ENCODE measurements at places on chromosomes 16 and 17.

DNA sequence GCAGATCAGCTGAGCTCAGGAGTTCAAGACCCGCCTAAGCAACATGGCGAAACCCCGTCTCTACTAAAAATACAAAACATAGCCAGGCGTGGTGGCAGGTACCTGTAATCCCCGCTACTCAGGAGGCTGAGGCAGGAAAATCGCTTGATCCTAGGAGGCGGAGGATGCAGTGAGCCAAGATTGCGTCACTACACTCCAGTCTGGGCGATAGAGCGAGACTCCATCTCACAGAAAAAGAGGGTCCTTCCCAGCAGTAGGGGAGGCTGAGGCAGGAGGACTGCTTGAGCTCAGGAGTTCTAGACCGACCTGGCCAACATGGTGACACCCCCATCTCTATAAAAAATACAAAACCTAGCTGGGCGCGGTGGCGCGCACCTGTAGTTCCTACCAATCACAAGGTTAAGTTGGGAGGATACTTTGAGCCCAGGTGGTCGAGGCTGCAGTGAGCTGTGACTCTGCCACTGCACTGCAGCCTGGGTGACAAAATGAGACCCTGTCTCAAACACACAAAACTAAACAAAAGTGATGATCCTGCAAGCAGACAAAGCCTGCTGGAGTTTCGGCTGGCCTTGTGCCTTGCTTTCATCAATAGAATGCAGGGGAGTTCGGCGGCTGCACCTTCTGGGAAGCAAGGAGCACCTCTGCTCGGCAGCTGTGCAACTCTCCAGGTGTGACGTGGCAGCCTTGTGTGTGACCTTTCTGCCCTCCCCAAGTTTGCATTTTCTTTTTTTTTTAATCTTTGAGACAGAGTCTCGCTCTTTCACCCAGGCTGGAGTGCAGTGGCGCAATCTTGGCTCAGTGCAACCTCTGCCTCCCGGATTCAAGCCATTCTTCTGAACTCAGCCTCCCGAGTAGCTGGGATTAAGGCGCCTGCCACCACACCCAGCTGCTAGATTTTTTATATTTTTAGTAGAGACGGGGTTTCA lies 12.4 kb upstream of the YWHAE start:
- no peak for DNase-seq

- DNase-seq: no peak
Observed at GRCh38 chr17:55072898-55073297, 104.3 kb downstream of the STXBP4 start.

- peak; percentile 53 for DNase-seq
Observed at GRCh38 chr17:81665205-81666091, 957 bp downstream of the OXLD1 start.

- DNase-seq: no peak
Observed at GRCh38 chr16:89268987-89269735, 51.7 kb downstream of the ZNF778 start.

- no peak for DNase-seq
Observed at GRCh38 chr16:10114409-10114808, 67.8 kb downstream of the GRIN2A start.

All from HEK293T (cell line).